ENCODE measurements at places on chromosomes 2 and 18.

DNA sequence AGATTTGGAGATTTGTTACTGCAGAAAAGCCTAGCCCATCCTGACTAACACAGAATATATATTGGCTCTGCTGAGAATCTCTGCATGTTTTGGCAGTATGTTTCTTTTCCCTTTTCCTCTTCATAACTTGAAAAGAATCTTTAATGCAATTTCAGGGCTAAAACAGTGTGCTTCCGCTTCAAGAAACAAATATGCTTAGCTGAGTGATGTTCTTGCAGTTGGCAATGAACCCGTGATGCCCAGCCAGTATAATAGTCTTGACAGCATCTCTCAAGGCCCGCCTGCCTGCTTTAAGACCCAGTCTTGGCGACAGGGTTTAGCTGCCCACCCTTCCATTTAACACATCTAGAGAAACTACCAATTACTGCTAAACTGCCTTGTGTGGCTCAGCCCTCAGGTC is 184.5 kb downstream of the INO80D start:
- DNase-seq = no peak

- DNase-seq = no peak
Measured at GRCh38 chr2:204545861-204546735, 823 bp downstream of the PARD3B start.

GRCh38 chr18:63887424-63887823 is at the start of gene SERPINB2:
TSS of gene SERPINB2 (plus strand) at chr18:63887705. CDS start at chr18:63891445, 3,740 bp downstream.
- DNase-seq = no peak

DNA sequence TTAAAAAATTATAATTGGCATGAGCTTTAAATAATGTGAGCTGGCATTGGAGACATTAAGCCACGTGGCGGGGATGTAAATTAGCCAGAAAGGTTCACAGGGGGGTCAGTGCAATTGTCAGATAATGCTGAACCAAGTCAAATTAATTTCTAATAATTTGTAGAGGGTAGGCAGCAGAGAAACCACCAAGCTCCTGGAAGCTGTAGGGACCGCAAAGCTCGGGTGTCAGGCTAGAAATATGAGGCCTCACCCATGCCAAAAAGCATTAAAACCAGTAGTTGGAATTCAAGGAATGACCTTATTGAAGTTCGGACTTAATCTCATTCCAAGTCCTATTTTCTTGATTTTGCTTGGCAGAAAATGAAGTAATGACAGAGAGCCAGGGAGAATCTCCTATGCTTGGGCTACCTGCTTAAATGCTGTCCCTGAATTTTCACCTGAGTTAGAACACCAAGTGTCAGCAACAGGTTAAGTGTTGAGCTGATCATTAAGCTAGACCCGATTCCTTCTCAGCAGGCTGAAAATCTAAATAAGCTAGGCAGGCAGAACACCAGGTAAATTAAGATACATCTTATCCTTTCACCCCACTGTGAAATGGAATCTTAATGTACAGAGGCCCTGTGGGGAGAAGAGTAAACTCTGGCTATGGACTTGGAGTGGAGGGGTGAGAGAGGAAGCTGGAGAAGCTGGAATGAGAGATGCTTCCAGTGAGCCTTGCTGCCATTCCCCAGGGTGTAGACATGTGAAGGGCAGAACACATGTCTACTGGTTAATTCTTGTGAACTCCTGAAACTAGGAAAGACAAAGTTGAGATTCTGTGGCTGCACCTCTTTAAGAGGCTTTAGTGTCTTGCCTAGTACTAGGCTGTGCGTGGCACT is 520.0 kb downstream of the SLC4A3 start:
- no peak for DNase-seq

GRCh38 chr2:181924336-181924735 is 32.8 kb downstream of the ITPRID2 start:
- DNase-seq = no peak

DNA sequence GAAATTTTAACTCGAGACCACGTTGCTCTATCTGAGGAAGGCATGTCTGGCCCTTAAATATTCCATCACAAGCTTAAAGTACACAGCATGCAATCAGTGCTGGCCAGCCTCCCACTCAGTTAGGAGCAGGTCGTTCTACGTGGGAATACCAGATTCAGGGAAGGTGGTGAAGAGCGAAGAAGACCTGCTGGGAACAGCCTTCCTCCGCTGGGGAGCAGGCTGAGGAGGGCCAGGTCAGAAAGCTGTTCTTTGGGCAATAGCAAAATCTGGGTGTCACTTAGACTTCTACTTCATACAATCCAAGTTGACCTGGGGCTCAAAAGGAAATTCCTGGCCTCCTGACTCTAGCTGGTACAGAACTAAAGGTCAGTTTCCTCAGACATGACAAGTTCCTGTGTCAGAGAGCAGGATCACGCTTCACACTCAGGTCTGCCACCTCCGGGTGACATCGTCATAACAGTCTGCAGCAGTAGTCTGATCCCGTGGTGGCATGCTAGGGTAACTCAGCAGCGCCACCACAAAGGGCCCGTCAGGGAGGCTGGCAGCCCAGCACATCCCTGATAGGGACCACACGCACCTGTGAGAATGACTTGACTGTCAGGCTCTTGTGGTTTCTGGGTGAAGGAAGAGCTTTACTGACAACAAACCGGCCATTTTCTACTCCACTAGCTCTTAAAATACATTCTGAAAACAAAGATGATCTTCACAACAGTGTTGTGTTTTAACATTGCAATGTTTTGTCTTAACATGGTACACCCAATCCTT is 35.2 kb upstream of the NAPG start:
- DNase-seq = peak; percentile 92

DNA sequence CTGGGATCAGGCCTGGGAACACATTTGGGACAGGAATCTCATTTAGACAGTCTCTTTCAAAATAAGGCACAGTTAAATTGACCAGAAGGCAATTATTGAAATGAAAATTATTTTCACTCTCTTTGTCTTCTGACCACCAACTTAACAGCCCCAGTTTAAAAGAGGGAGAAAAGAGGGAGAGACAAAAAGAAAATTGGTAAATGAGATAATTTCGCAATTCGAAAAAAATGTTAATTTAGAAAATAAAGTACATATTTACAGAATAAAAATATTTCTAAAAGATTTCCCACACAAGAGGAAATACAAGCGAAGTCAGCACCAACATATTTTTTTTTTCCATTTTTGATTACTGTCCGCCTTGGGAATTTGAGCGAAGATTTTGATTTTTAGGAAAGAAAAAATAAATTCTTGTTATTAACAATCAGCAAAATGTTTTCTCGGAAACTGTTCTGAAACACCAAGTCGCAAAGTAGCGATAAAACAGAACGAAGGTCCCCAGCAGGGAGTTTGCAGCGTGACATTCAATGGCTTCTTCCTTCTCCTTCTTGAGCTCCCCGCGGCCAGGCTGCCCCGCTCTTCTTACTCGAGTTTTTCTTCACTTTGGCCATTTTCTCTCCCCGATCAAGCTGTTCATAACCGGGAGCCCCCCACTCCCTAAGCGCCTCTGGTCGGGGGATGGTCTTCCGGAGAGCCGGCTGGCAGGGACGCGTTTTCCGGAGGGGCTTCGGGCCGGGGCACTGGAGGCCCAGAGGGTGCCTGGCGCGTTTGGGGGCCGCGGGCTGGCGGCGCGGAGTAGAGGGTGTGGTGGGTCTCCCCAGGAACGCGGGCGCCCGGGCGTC is 5.0 kb downstream of the SP9 start:
- DNase-seq = no peak

DNA sequence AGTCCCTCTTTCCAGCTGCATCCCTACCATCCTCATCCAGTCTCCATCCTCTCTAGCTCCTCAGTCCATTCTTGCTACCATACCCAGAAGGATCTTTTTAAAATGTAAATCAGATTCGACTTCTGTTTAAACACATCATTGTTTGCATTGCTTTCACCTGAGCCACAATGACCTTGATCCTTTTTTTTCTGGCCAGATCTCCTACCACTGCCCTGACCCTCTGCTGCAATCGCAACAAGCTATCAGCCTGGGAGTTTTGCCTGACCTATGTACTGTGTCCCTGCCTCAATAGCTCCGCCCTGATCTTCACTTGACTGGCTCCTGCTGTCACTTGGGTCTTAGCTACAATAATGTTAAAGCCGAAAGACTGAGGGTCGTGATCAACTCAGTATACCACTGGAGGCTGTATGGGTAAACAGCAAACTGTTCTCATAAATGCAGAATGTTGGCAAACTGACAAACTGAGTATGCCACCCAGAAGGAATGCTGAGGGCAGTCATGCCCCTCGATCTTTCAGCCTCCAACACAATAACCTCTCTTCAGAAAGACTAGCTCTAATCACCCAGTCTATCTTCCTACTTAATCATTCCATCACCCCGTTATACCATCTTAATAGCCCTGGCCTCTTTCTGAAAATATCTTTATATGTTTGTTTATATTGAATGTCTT is 2.6 kb upstream of the RBM43 start:
- DNase-seq = no peak

DNA sequence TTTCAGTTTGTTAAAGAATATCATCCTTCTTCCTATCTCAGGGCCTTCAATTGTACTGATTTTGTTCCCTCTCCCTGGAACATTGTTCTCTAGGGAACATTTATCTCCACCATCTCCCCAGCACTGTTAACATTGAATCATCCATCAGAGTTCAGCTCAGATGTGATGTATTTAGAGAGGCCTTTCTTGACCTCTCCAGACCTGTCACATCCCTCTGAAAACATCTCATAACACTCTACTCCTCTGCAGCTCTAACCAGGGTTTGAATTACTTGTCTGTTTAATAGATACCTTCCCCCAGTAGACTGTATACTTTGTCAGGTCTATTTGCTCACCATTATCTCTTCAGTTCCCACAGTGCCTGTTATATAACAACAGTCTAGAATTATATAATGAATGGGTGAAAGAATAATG is 98.6 kb downstream of the GALNT1 start:
- DNase-seq = no peak

DNA sequence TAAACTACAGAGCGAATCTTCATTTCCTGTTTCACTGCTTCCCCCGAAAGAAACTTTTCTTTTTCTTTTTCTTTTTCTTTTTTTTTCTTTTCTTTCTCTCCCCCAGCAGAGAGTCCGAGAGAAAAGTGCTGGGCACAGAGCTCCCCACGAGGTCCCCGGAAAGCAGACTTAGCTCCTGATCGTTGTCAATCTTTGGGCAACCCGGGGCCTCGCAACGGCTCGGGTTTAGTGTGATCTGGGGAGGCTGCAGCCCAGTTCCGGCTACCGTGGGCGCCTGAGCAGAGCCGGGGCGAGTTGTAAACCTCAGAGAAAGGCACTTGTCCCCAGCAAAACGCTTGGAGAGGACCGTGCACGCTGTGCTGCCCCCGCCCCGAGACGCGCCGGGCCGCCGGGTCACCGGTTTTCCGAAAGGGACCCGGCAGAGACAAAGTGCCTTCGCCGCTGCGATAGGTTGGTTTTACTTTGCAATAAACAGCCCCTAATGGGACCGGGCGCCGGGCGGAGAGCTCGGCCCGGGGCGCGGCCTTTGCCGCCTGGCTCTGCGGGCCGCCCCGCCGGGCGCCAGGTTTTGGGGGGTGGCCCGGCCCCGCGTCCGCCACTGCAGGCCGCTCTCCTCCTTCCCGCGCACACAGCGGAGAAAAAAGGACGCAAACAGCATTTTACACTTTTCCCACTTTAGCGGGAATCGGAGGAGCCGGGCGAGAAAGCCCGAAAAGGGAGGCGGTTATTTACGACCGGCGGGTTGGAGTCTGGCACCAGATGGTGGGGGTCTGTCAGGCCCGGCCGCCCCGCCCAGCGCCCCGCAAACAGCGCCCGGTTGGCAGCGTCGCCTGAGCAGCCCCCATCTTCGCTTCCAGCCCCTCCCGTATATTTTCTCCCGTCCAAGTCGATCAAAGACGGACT is 136.0 kb downstream of the INSIG2 start:
- DNase-seq = peak; percentile 59

- no peak for DNase-seq
Measured at GRCh38 chr18:47244086-47244485, 7.4 kb downstream of the SKOR2 start.

DNA sequence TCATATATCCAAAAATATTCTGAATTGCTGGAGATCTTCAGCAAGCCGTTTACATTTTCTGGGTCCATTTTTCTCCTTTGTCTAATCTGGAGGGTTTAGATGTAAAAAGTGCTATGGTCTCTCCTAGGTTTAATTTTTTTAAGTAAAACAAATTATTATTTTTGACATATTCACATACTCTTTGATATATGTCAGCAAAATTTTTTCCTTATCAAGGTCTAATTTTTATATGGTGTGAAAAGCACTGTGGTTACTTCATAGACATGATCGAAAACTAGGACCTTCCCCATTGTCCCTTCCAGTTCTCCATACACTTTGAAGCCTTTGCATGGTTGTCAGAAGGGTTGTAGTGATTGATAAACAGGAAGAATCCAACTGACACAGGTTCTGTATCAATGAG is 168.2 kb downstream of the PLCL1 start:
- DNase-seq = no peak

- DNase-seq = no peak
Measured at GRCh38 chr2:12619975-12620374, 96.8 kb upstream of the TRIB2 start.

- DNase-seq = no peak
Measured at GRCh38 chr2:175676813-175677212, 325.3 kb downstream of the LNPK start.

DNA sequence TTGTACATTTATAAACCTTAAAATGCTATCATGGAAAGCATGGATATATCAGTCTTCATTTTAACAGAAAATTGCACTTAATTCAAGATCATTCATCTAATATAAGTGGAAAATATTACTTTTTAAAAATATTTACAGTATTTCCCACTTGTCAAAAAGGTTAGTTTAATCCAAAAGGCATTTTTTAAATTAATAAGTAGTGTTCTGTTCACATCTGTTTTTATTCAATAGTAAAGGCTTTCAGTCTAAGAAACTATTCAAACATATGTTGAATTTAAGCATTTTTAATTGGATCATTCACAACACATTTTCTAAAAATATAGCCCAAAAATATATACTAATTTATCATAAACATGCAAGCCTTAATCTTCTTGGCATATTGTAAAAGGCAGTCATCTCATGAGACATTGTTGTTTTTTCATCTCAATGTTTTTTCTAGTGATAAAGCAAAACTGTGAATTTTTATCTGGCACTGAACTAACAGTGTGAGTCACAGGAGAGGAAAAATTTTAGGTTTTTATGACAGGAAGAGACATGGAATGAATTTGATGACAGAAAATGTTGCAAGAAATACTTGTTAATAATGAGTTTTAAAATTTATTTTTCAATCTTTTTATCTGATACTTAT is 1642.5 kb upstream of the TMEFF2 start:
- DNase-seq = no peak

DNA sequence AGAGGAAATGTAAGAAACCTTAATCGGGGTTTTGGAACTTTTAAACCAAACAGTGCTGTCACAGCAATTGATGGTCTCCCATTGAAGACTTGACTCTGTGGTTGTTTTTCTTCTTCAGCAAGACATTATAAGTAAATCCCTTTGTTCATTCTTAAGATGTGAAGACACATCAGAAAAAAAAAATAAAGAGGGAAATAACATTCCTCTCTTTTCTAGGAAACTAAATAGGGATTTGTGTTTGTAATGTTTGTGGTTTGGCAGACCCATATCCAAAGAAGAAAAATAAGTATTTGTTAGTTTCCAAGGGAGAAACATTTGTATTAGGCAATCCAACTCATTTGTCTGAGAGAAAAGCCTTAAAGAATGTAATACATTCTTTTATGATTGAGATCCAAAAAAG is 359.9 kb downstream of the DSC3 start:
- no peak for DNase-seq

All from germinal center (tissue), 1 donor.